ENCODE measurements at places on chromosomes 12 and 14.

- DNase-seq: no peak
These were observed 87.6 kb upstream of the MED13L start for GRCh38 chr12:116365114-116365513.

DNA sequence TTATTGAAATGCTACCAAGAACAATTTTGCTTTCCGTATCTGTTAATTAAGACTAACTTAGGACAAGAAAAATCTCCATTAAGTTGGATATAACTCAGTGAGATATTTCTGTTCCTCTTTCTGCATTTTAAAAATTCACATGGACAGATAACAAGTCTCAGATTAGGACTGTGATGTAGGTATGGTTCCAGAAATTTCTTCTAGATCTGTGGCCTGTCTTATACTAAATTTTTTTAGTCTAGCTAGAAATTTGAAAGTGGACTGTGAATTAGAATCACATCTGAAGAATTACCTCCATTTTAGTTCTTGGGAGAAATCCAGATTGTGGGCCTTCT is 41.6 kb downstream of the USP15 start:
- no peak for DNase-seq

DNA sequence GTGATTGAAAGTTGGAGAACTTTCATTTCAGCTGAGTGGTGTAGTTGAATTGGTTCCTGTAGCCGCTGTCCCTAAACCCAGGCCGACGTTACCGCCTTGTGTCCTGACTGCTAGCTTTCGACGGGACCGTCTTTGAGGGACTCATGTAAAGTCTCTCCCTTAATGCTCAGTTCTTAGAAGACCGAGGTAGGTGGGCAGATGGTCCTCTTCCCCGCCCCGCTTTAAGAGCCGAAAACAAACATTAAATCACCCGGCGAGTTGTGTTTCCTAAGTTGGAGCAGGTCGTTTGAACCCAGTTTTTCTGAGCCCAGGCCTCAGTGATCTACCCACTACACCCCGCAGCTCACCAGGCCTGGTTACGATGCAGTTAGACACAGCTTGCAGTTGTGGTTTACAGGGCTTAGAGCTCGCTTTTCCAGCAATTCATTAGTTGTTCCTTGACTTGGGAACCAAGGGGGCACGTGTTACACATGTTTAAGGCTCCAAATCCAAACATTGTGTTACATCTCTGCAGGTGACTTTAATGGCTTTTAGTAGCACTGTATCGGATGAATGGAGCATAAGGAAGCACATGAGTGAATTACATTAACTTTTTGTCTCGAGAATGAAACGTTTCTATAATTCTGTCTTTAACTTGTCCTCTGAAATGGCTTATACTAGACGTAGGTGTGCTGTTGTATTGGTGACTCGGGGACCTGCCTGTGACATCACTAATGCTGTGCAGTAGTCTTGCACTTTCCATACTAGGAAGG is 790 bp downstream of the NEDD1 start:
- peak; percentile 35 for DNase-seq

DNA sequence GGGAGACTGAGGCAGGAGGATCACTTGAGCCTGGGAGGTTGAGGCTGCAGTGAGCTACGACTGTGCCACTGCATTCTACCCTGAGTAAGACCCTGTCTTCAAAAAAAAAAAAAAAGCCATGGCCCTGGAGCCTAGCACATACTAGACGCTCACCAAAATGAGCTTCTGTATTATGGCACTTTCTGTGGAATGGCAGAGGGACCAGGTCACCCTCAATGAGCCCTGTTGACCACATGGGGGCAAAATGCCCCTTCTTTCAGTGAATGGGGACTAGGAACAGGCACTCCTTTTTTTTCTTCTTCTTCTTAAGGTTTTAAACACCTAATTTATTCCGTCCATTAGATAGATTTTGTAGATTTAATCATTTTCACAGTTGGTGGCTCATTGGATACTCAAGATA is 50.5 kb downstream of the FAM222A start:
- DNase-seq: no peak

DNA sequence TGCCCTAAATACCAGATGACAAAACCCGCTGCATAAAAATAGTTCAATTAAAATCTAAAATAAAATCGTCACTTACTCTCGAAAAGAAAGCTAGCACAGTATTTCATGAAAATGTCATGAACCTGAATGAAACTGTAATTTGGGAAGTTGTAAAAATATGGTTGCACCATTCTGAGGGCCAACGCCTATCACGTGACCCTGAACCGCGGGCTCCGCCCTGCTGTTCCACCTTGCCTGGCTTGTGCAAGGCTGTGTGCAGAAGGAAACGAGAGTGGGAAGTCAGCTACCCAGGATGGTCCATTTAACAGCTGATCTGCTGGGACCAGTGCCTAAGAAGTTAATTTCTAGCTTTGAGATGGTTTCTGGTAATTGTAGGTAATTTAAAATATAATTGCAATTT is 91.7 kb upstream of the BMP4 start:
- no peak for DNase-seq

- DNase-seq: no peak
These were observed 133.7 kb upstream of the MAP1LC3B2 start for GRCh38 chr12:116425256-116426193.

- DNase-seq: no peak
These were observed 59.8 kb upstream of the MED13L start for GRCh38 chr12:116337312-116337711.

GRCh38 chr12:26595806-26596205 is 237.2 kb downstream of the ITPR2 start:
- no peak for DNase-seq

DNA sequence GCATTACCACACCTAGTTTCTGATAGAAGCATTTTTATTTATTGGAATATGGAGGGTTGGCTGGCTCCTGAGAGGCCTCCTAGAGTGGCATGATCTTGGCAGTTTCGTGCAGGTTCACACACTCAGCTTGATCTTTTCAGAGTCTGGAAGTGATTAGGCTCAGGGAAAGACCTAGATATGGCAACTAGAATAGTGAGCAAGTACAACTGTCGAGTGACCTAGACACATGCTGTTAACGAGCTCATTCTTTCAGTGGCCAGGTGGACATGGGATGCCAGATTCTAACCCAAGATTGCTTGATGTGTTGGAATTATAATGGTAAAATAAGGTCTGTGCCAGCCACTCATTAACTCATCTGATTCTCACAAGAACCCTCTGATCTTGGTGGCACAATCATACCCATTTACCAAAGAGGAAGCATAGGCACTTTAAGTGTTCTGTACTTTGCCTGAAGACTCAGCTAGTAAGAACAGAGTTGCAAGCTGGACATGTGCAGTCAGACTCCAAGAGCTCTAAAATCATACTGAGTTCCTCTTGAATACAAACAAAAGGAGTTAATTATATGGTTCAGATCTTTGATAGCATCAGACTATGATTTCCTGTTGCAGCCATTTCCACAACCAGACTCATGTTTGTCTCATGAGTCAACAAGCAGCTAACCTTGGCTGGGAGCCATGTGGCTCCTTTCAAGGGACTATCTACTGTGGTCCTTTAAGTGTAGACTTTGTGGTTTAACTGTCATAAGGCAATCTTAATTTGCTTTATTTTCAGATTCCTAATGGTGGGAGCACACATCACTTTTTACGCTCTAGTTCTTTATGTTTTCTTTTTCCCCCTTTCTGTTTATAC is 144.2 kb downstream of the PLEKHA5 start:
- peak; percentile 72 for DNase-seq

GRCh38 chr14:102088012-102088792 is 1.4 kb upstream of the HSP90AA1 start:
- no peak for DNase-seq

GRCh38 chr12:27552886-27553560 is 29.0 kb downstream of the PPFIBP1 start:
- no peak for DNase-seq

DNA sequence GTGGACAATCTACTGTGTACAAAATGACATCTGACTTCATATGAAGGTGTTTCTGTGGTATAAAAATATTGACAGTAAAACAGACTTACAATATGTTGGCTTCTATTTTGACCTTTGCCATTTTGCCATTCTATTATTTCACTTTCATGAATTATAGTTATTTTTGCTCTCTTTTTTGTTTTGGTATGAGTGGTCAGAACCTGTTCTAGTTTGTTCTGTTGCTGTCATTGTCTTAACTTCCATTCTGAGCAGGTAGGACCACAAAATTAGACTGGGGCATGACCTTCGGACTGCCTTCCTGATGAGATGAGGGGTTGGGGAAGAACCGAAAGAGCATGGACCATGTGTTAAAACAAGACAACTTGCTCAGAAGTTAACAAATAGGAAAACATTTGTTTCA is 36.5 kb upstream of the IFNG-AS1 start:
- DNase-seq: no peak

GRCh38 chr14:96783915-96784224 is 13.3 kb upstream of the VRK1 start:
- no peak for DNase-seq
